Stimulated activated effector memory CD8-positive, alpha-beta T cell treated with anti-CD3 and anti-CD28 coated beads, Interleukin-12 subunit alpha, Interleukin-12 subunit beta, amount 100 ng/mL, for 72 hours (primary cell): ENCODE measurements at places on chromosomes 5 and 9.

DNA sequence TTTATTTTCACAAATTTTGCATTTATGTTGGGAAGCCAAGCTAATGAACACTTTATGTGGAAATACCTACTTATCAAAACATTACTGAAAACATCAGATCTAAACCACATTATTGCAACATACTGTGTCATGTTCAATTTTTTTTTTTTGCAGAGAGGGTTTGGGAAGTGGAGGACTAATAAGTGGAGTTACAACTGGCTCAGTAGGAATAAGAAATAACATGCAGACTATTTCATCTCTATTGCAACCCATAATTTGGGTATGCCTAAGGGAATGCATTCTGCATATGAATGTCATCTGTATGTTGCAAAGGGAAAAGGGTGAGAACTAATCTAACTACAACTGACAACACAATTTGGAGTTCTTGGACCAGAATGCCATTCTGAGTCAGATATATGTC is 41.8 kb downstream of the APC start:
- no peak for DNase-seq

GRCh38 chr9:6382681-6383080 is 30.3 kb upstream of the UHRF2 start:
- DNase-seq, result no peak

DNA sequence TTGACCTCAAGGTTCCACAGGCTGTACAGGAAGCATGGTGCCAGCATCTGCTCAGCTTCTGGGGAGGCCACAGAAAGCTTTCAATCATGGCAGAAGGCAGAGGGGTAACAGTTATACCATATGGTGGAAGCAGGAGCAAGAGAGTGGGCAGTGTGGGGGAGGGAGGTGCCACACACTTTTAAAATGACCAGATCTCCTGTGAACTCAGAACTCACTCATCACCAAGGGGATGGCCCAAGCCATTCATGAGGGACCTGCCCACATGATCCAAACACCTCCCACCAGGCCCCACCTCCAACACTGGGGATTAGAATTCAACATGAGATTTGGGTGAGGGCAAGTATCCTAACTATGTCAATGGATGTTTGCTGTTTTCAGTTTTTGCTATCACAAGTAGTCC is 16.2 kb downstream of the CYFIP2 start:
- DNase-seq, result no peak

DNA sequence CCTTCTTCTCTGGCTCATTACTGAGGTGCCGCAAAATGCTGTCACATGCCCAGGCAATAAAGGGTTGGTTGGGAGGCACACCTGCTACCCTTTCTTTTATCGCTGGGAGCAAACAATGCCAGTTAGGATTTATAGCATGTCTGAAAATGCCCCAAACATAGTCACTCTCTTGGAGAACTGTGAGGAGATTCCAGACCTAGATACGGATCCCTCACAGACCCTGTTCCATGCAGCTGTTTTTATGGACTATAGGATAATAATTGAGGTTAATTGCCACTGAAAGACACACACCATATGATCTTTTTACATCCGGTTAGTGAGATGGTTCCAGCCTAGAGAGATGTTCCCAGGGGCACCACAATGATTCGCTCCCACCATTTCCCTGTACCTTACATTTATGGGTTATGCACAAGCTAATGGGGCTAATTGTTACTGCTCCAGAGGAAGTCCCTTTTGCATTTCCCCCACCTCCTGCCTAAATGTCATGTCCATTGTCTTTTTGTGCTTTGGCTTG is 318.1 kb downstream of the PIK3R1 start:
- DNase-seq, result no peak

DNA sequence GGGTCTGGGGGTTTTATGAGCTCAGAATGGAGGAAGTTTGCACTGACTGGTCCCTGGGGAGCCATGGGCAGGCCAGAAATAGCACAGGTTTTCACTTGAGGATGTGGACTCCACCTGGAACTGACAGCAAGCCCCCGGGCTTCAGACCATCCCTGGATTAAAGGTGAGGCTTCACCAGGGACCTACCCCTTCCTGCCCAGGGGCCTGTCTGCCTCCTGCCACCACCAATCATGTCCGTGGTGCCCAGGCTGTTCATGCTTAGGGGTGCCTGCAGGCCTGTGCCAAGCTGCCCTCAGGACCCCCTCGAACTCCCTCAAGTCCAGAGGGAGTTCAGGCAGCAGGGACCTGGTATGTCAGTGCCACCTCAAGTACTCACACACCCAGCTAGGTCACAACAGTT is 577.2 kb upstream of the EDIL3 start:
- DNase-seq, result no peak

GRCh38 chr9:137434498-137435380 is 6.4 kb downstream of the ENTPD8 start:
- DNase-seq, result no peak

DNA sequence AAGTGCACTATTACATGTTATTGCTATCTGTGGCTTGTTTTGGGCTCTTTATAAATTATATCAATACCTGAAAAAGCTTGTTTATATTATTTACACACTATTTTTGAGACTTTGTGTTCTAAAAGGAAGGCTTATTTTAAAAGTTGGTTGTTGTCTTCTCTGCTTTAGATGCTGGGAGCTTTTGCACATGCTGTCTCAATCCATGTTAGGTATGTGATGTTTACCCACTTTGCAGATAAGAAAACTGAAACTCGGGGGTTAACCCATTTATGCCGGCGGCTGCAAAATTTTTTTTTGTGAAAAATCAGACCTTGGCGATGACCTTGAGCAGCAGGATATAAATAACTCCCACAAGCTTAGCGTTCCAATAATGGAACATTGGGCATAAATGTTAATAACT is 212.9 kb downstream of the RANBP17 start:
- no peak for DNase-seq

- DNase-seq, result no peak
These were observed 51.7 kb downstream of the ZNF474 start for GRCh38 chr5:122180863-122181548.

GRCh38 chr9:36948051-36948450 is 86.0 kb downstream of the PAX5 start:
- DNase-seq, result no peak

DNA sequence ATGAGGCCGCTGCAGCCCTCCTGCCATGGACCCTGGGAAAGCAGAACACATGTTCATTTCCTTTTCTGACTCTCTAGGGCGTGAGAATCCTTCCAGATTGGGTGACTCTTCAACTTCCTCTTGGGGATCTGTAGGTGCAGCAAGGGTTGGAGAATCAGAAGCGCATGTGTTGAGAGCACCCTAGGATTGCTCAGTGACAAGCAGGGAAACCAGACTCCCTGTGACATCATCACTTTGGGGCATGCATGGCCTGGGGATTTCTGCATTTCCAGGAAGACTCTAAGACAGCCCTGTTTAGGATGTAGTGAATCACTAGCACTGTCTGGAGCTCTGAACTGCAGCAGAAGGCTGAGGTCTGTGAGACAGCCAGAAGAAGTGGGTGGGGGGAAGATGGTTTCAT is 15.1 kb upstream of the LCP2 start:
- peak; percentile 47 for DNase-seq

GRCh38 chr5:36598045-36598444 is 8.4 kb upstream of the SLC1A3 start:
- no peak for DNase-seq

DNA sequence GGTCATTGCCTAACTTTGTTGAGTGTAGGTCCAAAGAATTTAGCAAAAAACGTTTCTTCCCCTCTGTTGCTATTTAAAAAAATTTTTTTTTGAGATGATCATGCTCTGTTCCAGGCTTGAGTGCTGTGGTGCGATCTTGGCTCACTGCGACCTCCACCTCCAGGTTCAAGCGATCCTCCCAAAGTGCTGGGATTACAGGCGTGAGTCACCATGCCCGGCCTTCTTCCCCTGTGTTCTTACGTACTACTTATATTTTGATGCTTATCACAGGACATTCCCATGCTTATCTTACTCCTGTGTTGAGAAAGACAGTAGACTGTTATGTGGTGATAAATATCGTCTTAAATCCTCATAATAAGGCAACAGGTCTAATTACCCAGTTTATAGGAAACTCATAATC is 2.5 kb downstream of the ACER2 start:
- no peak for DNase-seq

GRCh38 chr5:87850843-87851242 is 417.8 kb downstream of the TMEM161B start:
- no peak for DNase-seq

DNA sequence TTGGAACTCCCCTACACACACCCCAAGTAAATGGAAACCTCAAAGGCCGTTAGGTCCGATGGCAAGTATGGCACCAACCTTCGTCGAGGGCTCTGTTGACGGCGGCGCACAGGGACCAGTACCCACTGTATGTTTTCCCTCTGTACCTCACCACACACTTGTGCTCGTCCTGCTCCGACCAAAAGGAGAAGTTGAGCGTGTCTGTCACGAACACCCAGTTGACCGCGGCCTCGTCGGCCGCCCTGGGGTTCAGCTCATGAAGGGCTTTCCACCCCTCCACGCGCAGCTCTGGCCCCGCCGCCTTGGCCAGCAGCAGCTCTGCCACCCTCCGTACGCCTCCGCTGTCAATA is 24.0 kb downstream of the HNRNPK start:
- no peak for DNase-seq

GRCh38 chr9:88396836-88397577 is 8.8 kb downstream of the SPIN1 start:
- no peak for DNase-seq

GRCh38 chr9:22238809-22239684 is 207.6 kb upstream of the DMRTA1 start:
- no peak for DNase-seq

DNA sequence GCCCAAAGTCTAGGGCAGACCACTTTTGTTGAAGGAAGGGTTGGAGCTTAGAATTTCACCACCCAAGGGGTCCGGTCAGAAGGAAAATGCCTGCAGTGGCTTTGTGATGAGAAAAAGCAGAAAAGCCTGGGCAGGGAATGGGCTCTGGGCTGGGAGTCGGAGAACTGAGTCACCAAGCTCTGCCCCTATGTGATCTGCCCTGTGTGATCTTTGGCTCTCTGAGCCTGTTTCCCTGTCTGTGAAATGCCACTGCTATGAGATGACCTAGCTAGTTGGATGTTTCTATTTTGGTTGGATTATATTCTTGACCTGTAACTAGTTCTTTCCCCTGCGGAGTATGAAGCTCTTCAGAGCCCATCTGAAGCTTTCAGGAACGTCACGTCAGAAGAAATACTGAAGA is 9.8 kb downstream of the POLR1E start:
- DNase-seq, result no peak

GRCh38 chr5:11609570-11610303 is 294.5 kb downstream of the CTNND2 start:
- no peak for DNase-seq

- no peak for DNase-seq
These were observed 18.8 kb upstream of the ERAP2 start for GRCh38 chr5:96857454-96857853.

GRCh38 chr5:78527054-78527859 is 121.3 kb downstream of the LHFPL2 start:
- no peak for DNase-seq

DNA sequence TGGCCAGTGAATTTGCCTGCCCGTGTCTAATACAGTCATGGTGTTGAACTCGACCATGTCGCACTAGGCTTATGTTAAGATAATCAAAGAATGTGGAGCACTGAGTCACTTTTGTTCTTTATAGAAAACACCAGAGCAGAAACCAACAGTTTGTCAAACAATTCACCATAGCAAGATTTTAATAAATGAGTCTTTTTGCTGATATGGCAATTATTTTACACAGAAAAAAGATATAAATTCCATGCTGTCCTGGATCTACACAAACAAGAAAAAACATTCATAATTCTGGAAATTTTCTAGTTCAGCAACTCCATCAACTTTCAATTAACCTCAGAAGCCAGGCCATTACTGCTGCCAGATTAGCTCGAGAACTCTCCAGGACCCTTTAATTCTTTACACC is 208.9 kb downstream of the ZNF608 start:
- DNase-seq, result no peak

- no peak for DNase-seq
These were observed 85.1 kb downstream of the GIN1 start for GRCh38 chr5:103034662-103035392.

GRCh38 chr5:149780043-149780737 is 50.1 kb downstream of the PPARGC1B start:
- no peak for DNase-seq
